D721Med (cell line): ENCODE measurements at places on chromosomes 4 and X.

- DNase-seq = no peak
Measured at GRCh38 chr4:102298716-102299115, 46.6 kb downstream of the SLC39A8 start.

GRCh38 chr4:81204571-81204970 is 10.5 kb downstream of the PRKG2 start:
- DNase-seq = no peak

GRCh38 chr4:20520901-20521300 is 179.4 kb upstream of the PACRGL start:
- no peak for DNase-seq

DNA sequence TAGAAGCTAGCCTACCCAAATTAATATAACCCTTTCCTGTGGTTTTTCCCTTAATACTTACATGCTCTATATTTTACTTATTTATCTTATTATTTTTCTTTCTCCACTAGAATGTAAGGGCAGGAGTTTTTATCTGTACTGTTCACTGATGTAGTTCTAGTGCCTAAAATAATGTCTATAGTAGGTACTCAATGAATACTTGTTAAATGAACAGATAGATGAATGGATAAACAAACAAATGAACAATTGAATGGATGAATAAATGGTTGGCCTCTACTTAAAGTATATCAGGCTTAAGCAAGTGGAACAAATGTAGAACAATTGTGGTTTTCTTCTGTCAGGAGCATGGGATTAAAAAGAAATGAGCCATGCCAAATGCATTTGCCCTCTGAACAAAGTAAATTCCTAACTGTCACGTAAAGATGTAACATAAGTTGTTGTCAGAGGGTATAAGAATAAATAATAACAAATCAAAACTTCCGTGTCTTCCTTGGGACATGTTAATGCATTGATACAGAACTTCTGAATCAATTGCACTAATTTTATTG is 54.1 kb downstream of the SYTL5 start:
- DNase-seq = no peak

DNA sequence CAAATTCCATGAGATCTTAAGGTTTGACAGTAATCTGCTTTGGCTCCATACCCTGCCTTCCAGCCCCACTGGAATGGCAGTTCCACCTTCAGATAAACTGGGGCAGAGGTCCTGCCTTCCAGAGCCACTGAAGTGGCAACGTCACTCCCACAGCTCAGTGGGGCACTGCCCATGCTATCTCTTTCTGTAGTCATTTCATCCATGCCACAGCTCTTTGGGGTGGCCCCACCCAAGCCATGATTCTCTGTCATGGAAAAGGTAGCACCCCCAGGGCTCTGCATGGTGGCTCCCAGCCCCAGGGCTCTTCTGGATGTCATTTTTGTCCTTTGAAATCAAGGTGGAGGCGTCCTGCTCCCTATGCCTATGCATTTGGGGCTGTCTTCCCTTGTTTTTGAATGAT is 596.5 kb downstream of the SPOCK3 start:
- no peak for DNase-seq

DNA sequence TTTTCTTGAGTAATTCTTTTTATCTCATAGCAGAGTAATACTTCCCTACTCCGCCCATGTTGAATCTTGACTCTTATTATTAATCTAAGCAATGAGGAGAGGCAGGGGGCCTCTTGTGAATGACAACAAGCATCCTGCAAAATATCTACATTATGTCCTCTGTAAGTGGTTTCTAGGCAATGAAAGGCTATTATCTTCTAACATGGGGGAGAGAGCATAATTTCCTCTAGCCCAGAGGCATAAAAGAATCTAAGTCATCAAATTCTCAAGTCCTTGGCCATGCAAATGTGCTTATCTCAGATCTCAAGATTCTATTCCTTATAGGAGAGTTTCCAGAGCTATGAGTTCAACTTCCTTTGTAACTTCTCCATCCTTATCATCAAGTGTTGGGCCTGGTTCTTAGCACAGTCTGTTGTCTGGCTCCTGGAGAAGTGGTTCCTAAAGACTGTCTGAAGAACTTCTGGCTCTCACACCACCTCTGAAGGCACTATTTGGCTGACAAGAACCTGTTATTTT is 423.1 kb upstream of the INTU start:
- no peak for DNase-seq

DNA sequence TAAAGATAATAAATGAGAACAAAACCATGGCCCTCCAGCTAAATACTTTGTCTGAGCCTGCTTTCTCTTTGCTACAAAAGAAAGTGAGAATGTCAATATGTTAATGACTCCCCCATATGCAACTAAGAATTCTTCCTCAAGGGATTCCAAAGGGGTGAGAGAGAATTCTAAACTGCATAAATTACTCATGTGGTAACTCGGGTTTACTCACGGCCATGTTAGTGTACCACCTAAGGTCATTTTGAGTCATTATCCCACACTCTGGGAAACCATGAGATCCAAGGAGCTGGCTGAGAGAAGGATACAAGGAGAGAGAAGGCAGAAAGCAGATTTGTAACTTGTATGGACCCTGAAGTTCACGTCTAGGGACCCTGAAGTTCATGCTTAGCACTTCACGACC is 190.3 kb downstream of the DHX15 start:
- DNase-seq = no peak

- no peak for DNase-seq
Measured at GRCh38 chr4:177339477-177340374, 30.1 kb downstream of the NEIL3 start.
